ENCODE measurements at places on chromosomes 4 and X. TPM values are rescaled to one million over a fixed set of nuclear protein-coding genes. Genes with fewer than 3 reads are reported as not detected.
A peak's percentile ranks its signal among the peaks of the same experiment; 100 is the strongest.

Gene KCNIP4
- not detected for total RNA-seq

Gene BCLAF3
- total RNA-seq = 10.3 TPM

Gene STPG2
- total RNA-seq = not detected

Gene TMEM154
- 2.6 TPM for total RNA-seq

Gene EGF
- total RNA-seq = 7.3 TPM

Gene PLAC1
- total RNA-seq = not detected

Gene SLC6A8
- 7.5 TPM for total RNA-seq

Gene SLC34A2
- total RNA-seq = not detected

Gene INTU
- total RNA-seq = 6.6 TPM

DNA sequence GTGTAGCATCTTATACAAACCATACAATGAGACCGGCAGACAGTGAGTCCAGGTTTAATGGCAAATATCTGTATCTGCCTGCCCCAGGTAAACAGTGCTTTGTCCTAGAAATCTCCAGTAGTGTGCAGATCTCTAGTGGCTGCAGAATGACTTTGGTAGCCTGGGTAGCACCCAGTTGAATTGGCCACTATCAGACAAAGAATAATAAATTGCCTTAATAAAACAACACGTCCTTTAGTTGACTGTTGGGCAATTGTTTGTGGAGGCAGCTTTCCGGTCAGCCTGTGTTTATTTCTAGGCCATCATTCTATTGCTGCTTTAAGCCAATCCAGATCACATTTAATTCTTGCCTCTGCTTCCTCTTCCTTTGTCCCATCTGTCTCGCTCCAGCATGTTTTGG, 52.5 kb downstream of the SNX25 start:
- no peak for DNase-seq

- no peak for DNase-seq
Measured at GRCh38 chr4:177016541-177017141, 223.9 kb upstream of the VEGFC start.

- DNase-seq = no peak
Measured at GRCh38 chrX:54415534-54416350, 24.5 kb upstream of the TSR2 start.

GRCh38 chr4:163592212-163592611, 97.7 kb downstream of the TMA16 start:
- no peak for DNase-seq

DNA sequence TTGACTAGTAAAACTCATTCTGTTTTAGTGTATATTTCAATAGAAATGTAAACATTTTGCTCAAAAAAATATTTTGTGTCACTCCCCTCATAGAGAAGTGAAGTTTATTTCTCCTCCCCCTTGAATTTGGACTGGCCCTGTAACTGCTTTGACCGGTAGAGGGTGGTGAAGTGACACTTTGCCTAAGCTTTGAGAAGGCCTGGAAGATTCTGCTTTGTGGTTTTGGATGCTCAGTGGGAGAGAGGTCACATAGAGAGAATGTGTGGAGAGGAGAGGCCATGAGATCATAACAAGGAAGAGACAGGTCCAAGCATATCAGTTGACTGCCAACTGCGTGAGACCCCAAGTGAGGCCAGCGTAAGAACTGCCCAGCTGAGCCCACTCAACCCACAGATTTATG, 19.1 kb upstream of the ARX start:
- DNase-seq = peak; percentile 37

DNA sequence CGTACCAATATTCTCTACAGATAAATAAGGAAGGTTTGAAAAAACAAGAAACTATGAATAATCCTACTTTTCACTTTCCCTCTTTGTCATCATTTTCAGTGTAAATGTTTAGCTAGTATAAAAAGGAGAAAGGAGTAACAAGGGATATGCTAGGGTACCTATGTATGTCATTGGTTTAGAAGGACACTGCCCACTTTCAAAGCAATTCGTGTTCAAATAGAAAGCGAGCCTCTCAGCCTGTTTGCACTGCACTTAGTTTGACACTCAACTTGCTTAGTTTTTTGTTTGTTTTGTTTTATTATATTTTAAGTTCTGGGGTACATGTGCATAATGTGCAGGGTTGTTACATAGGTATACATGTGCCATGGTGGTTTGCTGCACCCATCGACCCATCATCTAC, 21.6 kb upstream of the RXFP1 start:
- no peak for DNase-seq

- DNase-seq = no peak
Measured at GRCh38 chr4:24795666-24796381, 451 bp downstream of the SOD3 start.

- no peak for DNase-seq
Measured at GRCh38 chr4:183681119-183681518, 22.0 kb downstream of the TRAPPC11 start.

DNA sequence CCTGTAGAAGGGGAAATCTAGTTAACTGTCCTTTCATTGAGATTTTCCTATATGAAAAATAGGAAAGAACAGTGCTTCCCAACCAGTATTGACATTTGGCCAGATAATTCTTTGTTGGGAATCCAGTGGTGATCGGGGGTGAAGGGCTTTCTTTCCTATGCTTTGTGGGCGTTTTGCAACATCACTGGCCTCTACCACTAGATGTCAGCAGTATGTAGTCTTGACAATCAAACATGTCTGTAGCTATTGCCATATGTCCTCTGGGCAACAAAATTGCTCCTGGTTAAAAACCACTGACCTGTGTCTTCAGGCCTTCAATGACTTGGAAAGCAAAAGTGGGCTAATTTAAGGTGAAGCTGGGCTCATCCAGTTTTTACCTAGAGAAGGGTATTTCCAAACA, 658.5 kb downstream of the DACH2 start:
- DNase-seq = no peak

GRCh38 chr4:77199701-77200100, 42.7 kb downstream of the CCNG2 start:
- no peak for DNase-seq

DNA sequence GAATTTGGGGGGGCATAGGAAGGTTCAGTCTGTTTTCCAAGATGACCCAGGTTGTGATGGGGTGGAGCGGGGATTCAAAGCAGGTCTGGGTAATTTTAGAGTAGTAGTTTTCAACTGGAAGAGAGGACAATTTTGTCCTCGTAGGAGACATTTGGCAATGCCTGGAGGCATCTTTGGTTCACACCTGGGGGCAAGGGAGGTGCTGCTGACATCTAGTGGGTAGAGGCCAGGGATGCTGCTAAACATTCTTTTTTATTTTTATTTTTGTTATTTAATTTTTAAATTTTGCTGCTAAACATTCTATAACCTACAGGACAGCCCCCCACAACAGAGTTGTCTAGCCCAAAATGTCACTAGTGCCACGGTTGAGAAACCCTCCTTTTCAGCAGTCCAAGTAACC, 1.9 kb downstream of the RAB9A start:
- no peak for DNase-seq

GRCh38 chr4:46432923-46433322, 43.0 kb upstream of the GABRA2 start:
- DNase-seq = no peak

DNA sequence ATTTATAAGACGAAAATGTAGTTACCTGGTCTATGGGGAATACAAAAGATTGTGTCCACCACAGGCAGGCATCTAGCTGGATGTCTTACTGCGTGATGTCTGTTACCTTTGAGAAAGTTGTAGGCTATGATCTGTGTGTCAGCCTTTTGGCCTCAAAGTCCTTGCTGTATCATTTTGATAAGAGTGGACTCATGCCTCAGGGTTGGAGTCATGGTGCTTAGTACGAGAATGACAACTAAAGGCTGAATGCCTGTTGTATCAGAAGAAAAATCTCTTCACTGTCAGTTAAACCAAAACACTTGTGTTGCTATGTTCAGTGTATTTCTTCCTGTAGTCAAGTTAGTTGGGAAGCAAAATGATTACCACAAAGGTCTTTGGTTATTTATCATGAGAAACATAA, 226.2 kb downstream of the ARHGAP10 start:
- no peak for DNase-seq

- no peak for DNase-seq
Measured at GRCh38 chr4:6114601-6115000, 85.7 kb downstream of the JAKMIP1 start.

DNA sequence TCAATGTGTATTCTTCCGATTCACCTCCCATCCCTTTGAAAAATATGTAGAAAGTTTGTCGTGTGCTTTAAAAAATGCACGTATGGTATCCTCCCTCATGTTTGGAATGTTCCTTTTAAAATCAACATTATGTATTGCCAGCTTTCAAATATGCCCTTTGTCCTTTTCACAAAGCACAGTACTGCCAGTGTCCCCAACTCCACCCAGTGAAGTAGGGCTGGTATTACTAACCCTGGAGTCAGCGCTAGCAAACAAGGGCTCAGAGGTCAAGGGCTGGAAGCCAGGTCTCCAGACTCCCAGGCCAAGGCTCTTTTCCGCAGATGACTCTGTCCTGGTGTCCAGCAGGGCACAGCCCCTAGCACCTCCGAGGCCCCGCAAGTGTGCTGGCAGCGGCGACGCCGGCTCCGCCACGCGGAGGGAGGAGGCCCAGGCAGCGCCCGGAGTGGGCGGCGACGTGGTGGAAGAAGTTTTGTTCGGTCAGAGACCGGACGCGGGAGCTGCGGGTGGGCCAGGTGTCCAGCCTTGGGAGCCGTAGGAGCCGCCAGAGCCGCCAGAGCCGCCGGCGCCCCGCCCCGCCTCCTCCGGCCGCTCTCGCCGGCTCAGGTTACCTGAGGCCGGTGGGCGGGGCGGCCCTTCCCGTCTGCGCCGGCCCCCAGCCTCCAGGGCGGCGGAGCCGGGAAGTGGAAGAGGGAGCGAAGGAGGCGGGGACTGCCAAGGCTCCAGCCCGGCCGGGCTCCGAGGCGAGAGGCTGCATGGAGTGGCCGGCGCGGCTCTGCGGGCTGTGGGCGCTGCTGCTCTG, at the start of gene IL13RA1:
IL13RA1 (plus strand) TSS at position 720 of the 799 bp plus-strand sequence; CDS start at position 753, 33 bp downstream.
- DNase-seq = peak; percentile 88

GRCh38 chrX:119459181-119459580, 9.1 kb upstream of the SLC25A5 start:
- no peak for DNase-seq

GRCh38 chrX:41478381-41478911, 31.3 kb downstream of the NYX start:
- DNase-seq = no peak

All from Daoy (cell line).